Activated CD4-positive, alpha-beta T cell treated with anti-CD3 and anti-CD28 coated beads, Interleukin-2, amount 50 U/mL, for 24 hours (primary cell): ENCODE measurements at places on chromosomes 6 and 20.

- no peak for DNase-seq
Measured at GRCh38 chr6:132130626-132131298, 179.6 kb upstream of the CCN2 start.

- DNase-seq, result no peak
Measured at GRCh38 chr6:42618686-42619085, 54.9 kb downstream of the UBR2 start.

DNA sequence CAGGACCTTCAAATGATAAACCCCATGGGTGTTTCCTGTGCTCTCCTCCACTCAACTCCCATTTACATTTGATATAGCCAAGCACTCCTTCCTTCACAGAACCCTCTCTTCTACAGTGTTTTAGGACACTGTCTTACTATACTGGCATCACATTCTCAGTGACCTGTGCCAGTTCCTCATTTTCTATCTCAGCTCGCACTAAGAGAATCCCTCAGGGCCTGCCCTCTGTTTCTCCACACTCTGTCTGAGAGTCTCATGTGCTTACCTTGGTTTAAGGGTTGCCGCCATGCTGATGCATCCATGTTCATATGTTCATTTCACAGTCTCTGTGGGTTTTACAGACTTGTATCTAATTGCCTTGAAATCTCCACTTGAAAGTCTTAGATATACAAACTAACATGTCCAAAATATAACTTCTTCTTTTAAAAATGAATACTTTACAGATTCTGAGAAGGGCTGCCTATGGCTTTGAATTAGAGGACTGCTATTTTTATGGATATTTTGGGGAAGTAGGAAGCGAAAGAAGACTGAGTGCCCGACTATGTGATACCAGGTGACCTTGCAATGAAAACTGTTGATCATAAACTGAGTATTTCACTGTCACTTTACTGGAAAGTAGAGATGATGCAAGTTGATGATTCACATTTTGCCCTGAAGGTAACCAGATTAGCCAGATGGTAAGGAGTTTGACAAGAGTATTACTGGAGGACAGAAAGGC lies 153.1 kb upstream of the SIM1 start:
- no peak for DNase-seq

GRCh38 chr6:159871906-159872305 lies 18.9 kb upstream of the MAS1 start:
- no peak for DNase-seq

DNA sequence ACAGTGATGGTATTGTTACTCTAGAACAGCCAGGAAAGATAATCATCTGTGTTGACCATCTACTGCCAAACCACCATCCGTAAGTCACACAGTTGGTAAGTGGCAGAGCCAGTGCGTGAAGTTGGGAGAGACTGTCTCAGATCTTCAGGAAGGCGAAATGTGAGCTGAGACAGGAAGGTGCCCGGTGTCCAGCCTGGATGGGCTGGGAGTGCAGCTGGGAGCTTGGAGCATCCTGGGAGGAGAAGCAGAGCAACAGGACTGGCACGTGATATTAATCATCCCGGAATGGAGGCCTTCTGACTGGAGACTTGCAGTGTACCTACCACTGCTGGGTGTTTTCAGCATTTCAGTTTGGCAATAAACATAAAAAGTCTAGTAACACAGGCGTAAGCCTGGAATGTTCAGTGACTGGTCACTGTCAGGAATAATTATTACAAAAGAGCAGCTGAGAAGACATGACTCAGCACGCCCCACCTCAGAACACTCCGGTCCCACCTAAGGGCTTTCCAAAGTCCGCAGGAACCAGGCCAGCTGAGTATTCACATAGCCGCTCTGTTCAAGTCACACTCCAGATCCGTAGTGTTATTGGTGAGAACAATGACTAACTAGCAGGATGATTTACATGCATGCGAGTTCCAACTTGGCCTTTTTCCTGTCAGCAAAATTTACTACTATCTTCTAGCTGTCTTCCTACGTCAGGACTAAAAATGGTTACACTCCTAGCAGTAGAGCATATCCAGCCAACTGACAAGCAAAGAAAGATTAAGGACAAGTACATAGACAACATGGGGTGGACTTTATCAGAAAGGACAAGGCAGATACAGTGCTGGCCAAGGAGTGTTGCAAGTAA lies 45.1 kb upstream of the PNRC1 start:
- DNase-seq, result no peak

GRCh38 chr6:109743739-109744138 lies 52.6 kb downstream of the FIG4 start:
- DNase-seq, result no peak

DNA sequence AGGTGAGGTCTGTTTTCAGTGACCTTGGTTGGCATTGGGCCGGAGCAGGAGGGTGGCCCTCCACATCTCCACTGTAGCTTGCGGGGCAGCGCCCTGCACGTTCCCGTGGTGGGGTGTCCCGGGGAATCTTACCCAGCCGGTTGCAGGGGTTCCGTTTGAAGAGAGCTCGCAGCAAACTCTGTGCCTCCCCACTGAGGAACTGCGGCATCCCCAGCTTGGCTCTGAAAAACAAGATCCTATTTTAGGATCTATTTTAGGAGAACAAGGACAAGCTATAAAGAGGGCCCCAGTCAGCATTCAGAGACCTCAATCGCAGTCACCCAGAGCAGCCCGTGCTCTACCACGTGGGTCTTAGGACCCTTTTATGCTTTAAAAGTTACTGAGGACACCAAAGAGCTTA lies 97.8 kb downstream of the RAMACL start:
- DNase-seq, result no peak

- peak; percentile 54 for DNase-seq
Measured at GRCh38 chr20:46174469-46175126, 56.5 kb downstream of the CD40 start.

DNA sequence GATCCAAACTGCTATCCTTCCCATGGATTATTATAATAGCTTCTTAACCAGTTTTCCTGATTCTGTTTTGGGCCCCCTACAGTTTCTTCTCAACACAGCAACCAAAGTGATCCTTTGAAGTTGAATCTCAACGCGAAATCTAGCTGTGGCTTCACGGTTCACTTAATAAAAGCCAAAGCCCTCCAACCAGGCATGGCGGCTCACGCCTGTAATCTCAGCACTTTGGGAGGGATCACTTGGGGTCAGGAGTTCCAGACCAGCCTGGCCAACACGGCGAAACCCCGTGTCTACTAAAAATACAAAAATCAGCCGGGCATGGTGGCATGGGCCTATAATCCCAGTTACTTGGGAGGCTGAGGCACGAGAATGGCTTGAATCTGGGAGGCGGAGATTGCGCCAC lies 3.3 kb downstream of the RMND1 start:
- DNase-seq, result no peak

GRCh38 chr6:133584823-133585222 lies 304.1 kb upstream of the TCF21 start:
- no peak for DNase-seq

DNA sequence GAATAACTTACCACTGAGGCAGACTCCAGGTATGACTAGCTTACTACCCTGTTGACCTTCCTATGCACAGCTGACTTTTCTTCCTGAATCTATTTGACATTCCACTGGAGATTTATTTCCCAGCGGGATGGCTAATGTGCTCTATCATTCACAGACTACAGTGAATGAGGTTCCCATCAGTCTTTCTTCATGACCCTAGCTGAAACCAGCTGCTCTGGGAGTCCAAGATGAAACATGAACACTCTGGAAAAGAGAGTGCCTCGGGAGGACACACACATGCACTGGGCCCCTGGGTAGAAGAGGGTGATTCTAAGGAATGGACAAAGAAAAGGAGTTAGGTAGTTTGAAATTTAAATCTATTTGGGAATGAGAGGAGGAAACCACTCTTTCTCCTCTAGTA lies 82.6 kb upstream of the DST start:
- DNase-seq, result no peak

DNA sequence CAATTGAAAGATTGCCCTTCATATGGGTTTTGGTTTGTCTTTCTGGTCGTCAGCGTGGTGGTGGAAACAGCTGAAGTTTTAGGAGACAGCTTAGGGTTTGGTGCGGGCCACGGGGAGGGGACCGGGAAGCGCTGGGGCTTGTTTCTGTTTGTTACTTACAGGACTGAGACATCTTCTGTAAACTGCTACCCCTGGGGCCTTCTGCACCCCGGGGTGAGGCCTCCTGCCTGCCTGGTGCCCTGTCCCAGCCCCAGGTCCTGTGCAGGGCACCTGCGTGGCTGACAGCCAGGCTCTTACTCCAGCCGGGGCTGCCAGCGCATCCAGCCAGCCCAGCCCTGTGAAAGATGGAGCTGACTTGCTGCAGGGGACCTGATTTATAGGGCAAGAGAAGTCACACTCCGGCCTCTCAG lies 22.8 kb downstream of the NPEPL1 start:
- no peak for DNase-seq

DNA sequence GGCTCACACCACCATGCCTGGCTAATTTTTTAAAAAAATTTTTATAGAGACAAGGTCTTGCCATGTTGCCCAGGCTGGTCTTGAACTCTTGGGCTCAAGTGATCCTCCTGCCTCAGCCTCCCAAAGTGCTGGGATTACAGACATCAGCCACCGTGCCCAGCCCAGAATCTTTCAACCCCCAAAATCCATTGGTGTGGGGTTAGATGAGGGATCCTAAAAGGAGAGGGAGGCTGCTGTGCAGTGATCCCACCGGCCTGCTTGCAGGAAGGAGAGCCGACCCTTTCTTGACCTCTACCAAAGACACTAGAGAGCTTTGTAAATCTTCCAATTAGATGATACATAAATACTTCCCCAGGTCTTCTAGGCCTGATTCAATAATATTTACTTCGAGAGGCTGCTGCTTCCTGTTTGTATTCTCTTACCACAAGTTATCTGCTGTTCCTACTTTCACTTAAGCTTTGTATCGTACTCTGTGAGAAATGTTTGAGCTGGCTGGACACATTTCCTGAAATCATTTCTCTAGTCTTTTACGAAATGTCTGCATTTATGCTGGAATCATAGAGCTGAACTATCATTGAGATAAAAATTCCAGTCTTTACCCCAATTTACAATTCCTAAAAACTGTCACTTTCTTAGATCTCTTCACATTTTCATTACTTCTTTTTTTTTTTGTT lies 49.3 kb upstream of the IER3 start:
- DNase-seq, result no peak

- no peak for DNase-seq
Measured at GRCh38 chr6:54193560-54193959, 82.3 kb downstream of the MLIP start.

GRCh38 chr6:12608874-12609273 lies 107.7 kb upstream of the PHACTR1 start:
- DNase-seq, result no peak

- DNase-seq, result no peak
Measured at GRCh38 chr20:48569679-48570078, 258.1 kb downstream of the PREX1 start.

- no peak for DNase-seq
Measured at GRCh38 chr6:147087641-147088040, 116.6 kb upstream of the STXBP5 start.

DNA sequence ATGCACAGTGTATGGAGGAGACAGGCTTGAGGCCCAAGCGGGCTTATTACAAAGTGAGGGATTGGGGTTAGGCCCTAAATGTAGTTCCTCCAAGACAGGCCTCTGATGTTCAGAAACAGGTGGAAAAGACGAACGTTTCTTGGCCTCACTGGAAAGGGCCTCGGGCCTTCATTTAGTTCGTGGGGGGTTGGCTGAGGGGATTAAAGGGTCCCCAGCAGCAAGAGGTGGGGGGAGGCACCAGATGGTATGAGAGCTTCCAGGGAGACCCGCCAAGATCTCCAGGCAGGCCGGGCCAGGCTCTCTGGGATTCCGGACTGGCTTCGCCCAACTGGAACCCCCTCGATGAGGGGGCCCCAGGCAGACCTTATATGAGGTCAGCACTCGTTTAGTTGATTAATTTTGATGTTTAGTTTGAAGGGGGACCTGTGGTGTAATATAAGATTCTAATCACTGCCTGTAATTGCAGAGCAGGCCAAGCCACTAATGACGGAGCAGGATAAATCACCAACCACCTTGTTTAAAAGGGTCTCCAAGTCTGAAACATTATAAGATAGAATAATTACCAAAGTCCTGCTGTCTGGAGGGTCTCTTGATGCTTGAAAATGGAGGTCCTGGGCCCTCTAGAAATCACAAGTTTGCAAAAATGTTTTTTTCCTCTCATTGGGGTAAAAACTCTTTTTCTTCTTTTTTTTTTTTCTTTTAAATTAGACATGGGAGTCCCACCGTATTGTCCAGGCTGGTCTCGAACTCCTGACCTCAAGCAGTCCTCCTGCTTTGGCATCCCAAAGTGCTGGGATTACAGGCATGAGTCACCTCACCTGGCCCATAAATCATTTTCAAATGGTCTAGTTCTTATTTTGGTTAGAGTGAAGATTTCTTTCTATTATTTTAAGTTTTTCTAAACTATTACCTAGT lies 2.2 kb downstream of the HMGA1 start:
- DNase-seq, result no peak

GRCh38 chr20:41278936-41279335 lies 38.6 kb downstream of the ZHX3 start:
- DNase-seq, result no peak

GRCh38 chr6:143778926-143779325 lies 64.2 kb upstream of the LTV1 start:
- no peak for DNase-seq

GRCh38 chr6:119620846-119621555 lies 271.4 kb upstream of the MAN1A1 start:
- DNase-seq, result no peak

DNA sequence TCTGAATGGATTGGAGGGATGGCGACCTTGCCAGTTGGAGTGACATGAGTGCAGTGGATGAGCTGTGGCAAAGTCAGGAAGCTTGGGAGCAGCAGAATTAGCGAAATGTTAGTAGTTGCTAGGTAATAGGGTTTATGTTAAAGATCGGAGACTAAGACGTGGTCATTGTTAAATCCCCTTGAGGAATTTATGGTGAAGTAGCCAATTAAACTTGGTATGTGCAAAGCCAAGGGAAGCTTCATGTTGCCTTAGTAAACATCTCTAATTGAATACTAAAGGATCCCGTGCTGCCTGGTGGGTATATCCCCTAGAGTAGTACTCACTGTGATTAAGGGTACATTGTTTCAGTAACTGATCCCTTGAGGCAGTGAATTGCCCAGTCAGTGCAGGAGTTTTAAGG lies 106.0 kb downstream of the PRIM2 start:
- no peak for DNase-seq

GRCh38 chr6:157823001-157823527 lies at the start of gene SNX9:
TSS of gene SNX9 (plus strand) at chr6:157823246. CDS start at chr6:157823435, 189 bp downstream.
- peak; percentile 45 for DNase-seq

GRCh38 chr6:147709396-147710272 lies 201.1 kb downstream of the SAMD5 start:
- DNase-seq, result no peak
